Stimulated activated CD8-positive, alpha-beta memory T cell treated with anti-CD3 and anti-CD28 coated beads, Interleukin-12 subunit alpha, Interleukin-12 subunit beta, amount 100 ng/mL, for 4 hours (primary cell): ENCODE measurements at places on chromosomes 2 and 18.

GRCh38 chr2:169012812-169013627 is 18.1 kb downstream of the ABCB11 start:
- no peak for DNase-seq

- DNase-seq, result no peak
These were observed 190.2 kb upstream of the LYPD1 start for GRCh38 chr2:132860220-132860619.

DNA sequence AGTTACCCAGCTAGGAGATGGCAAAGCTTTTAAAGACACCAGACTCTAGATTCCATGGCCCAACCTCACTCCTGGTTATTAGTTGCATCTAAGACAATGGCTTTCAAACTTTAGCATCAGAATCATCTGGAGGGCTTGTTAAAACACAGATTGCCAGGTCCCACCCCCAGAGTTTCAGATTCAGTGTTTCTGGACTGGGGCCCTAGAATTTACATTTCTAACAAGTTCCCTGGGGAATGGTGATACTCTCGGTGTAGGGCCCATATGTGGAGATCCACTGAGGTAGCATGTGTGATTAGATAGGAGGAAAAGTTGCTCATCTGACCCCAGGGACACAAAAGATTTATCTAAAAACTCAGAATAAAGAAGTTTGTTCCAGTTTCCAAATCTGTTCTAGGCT is 14.5 kb upstream of the TTR start:
- no peak for DNase-seq

- DNase-seq, result no peak
These were observed 404.0 kb upstream of the MMADHC start for GRCh38 chr2:149991576-149991975.

GRCh38 chr2:54092940-54093339 is 22.5 kb upstream of the ACYP2 start:
- no peak for DNase-seq

DNA sequence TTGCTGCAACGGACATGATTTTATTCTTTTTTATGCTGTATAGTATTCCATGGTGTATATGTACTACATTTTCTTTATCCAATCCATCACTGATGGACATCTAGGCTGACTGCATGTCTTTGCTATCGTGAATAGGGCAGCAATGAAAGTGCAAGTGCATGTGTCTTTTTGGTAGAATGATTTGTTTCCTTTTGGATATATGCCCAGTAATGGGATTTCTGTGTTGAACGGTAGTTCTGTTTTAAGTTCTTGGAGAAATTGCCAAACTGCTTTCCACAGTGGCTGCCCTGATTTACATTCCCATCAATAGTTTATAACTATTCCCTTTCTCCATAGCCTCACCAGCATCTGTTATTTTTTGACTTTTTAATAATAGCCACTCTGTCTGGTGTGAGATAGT is 99.7 kb upstream of the CRIM1 start:
- no peak for DNase-seq

DNA sequence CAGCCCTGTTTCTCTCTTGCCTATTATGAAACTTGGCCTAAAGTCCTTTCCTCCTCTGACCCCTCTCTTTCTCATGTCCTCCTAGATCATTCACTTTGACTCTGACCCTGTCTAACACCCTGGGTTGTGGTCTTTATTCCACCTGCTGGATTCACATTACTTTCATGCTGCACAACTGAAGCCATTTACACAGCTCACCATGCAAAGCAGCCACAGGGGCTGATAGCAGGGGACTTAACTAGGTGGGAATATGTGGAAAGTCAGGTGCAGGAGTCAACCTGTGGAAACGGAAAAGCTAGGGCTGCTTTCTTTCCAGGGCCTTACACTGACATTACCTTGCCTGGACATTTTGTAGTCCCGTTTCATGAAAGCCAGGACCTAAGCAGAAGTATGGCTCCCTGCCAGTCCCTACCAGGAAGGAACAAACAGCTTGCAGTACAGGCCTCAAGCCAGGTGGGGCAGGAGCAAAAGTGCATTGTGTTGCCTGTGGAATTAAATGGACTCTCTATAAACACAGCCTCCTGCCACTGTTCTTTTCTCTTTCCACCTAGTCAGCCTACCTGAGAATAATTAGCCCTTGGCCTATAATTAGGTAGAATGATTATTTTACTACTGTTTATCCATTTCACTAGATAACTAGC is 11.8 kb downstream of the MAPRE3 start:
- no peak for DNase-seq
